Glomerular endothelial cell (primary cell): ENCODE measurements at places on chromosomes 4 and X. TPM values are rescaled to one million over a fixed set of nuclear protein-coding genes. Genes with fewer than 3 reads are reported as not detected.
A peak's percentile ranks its signal among the peaks of the same experiment; 100 is the strongest.

- no peak for DNase-seq
Measured at GRCh38 chr4:3701736-3702560, 64.2 kb upstream of the ADRA2C start.

GRCh38 chrX:118495958-118496762, 545 bp downstream of the DOCK11 start:
- DNase-seq, result no peak

DNA sequence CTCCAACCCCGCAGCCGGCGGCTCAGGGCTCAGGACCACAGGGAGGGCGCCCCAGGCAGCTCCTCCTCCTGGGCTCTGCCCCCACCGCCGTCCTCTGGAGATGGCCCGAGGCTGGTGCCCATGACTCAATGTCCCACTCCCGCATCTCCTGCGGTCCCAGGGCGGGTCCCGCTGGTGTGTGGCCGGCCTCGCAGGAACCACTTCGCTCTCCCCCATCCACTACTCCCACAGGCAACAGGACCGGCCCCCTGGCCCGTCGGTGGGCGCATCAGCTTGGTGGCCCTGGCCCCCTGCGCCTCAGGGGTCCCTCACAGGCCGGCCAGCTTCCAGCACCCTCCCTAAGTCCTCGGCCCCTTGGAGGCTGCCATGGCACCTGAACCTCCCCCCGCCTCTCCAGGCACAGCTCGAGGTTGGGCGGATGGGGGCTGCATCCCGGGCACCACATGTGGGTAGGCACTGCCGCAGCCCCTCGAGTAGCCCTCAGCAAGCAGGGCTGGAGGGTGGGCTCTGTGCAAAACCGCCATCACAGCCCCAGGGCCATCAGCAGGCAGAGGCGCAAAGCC, 22.8 kb upstream of the SPON2 start:
- no peak for DNase-seq

GRCh38 chr4:114156371-114156770, 176.9 kb upstream of the ARSJ start:
- no peak for DNase-seq

The NLRP2B gene
- not detected in 2 replicates for total RNA-seq

The PIR gene
- 47.3 and 66.4 TPM in 2 replicates for total RNA-seq

GRCh38 chr4:25290490-25291067, 22.0 kb upstream of the ZCCHC4 start:
- DNase-seq, result no peak

DNA sequence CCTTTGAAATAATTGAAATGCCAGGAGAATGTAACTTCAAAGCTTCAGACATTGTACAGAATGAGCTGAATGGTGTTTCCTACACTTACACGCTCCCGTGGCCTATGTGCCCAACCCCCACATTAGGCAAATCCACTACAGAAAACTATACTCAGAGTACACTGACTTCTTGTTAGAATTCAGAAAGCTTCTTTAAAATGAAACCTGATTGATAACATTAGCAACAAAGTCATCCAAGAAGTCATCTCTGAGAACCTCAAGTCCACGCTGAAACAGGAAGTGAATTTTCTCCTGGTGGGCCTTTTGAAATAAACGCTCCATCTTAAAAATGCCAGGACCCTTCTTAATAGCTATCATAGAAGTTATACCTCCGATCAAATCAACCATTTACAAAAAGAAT, 136.3 kb downstream of the TSPAN5 start:
- DNase-seq, result no peak

The TREX2 gene
- total RNA-seq, result 1.4 and 3.2 TPM in 2 replicates

GRCh38 chrX:119871245-119871598, 311 bp downstream of the RNF113A start:
- DNase-seq, result no peak

The RAB40A gene
- 0.12 TPM in 1 of 2 replicates, not detected in the other for total RNA-seq

- no peak for DNase-seq
Measured at GRCh38 chrX:147494365-147494764, 417.4 kb upstream of the FMR1 start.

- no peak for DNase-seq
Measured at GRCh38 chr4:183011213-183011907, 87.7 kb upstream of the WWC2 start.

The GIMD1 gene
- total RNA-seq, result not detected in 2 replicates

The DKK2 gene
- 0.06 and 0.29 TPM in 2 replicates for total RNA-seq

DNA sequence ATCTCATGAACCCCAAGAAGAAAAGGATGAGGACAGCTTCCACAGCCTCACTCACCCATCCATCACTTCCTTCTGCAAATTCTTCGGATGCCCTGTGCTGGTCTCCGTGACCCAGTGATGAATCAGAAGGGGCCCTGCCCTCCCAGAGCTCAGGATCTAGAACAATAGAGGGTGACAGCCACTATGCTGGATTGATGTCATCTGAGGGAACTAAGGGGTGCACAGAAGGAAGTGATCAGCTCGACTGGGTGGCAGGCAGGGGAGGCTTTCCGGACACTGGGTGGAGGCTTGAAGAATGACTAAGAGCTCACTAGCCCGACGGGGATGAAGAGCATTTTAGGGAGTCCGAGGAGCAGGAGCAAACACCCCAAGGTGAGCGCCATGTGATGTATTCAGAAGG, 1.4 kb upstream of the ZNF185 start:
- DNase-seq, result no peak

- no peak for DNase-seq
Measured at GRCh38 chr4:179313823-179314222, 1871.6 kb upstream of the AGA start.

GRCh38 chrX:150502979-150503897, 65.2 kb upstream of the MTM1 start:
- no peak for DNase-seq

The HMGN5 gene
- 0.29 and 5.5 TPM in 2 replicates for total RNA-seq

- no peak for DNase-seq
Measured at GRCh38 chr4:141595531-141595930, 40.9 kb upstream of the IL15 start.

- no peak for DNase-seq
Measured at GRCh38 chrX:105190252-105190853, 30.1 kb downstream of the TEX13A start.

- DNase-seq, result no peak
Measured at GRCh38 chr4:39591290-39591689, 47.4 kb downstream of the SMIM14 start.

- DNase-seq, result peak; percentile 18
Measured at GRCh38 chr4:175419236-175419718, 392.8 kb downstream of the GPM6A start.
